ENCODE measurements at places on chromosomes 3 and 15.

DNA sequence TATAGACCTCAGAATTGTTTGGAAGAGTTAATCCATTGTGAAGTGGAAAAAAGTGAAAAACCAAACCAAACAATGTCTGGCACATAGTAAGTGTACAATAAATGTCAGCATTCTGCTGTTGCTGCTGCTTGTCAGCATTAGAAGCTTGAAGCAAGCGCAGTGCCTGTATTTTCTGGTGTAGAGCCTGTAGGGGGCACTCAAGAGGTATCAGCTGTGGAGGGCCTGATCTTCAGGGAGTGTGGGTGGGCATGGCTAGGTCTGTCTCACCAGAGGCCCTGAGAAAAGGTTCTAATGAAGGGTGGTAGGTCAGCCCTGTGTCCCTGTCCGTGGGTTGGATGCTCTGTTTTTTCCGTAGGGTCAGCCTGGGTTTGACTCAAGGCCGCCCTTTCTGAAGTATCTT lies 3.6 kb downstream of the ADAMTSL3 start:
- no peak for DNase-seq

GRCh38 chr3:129016720-129017483 lies 15.8 kb downstream of the EFCC1 start:
- no peak for DNase-seq

GRCh38 chr3:155745795-155746550 lies 1.1 kb upstream of the PLCH1 start:
- peak; percentile 54 for DNase-seq

- DNase-seq: no peak
Measured at GRCh38 chr3:33103480-33103879, 6.5 kb upstream of the GLB1 start.

DNA sequence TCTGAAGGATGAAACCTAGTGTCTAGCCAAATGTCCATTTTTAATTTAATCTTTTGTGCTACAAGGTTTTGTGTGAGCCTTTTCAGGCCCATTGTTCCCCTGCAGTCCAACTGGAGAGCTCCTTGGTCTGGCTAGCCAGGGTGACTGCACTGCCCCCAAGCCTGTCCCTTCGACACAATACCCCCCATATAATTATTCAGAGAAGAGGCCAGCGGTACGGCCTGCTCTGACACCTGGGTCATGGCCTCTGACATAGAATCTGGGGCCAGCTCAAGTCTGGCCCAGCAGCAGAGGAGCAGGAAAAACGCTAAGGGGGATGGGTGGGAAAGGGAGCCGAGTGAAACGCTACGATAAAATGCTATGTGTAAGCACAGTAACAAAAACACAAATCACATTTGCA lies 64.2 kb upstream of the PYGO1 start:
- no peak for DNase-seq

- no peak for DNase-seq
Measured at GRCh38 chr15:79724312-79724711, 172.5 kb downstream of the MTHFS start.

DNA sequence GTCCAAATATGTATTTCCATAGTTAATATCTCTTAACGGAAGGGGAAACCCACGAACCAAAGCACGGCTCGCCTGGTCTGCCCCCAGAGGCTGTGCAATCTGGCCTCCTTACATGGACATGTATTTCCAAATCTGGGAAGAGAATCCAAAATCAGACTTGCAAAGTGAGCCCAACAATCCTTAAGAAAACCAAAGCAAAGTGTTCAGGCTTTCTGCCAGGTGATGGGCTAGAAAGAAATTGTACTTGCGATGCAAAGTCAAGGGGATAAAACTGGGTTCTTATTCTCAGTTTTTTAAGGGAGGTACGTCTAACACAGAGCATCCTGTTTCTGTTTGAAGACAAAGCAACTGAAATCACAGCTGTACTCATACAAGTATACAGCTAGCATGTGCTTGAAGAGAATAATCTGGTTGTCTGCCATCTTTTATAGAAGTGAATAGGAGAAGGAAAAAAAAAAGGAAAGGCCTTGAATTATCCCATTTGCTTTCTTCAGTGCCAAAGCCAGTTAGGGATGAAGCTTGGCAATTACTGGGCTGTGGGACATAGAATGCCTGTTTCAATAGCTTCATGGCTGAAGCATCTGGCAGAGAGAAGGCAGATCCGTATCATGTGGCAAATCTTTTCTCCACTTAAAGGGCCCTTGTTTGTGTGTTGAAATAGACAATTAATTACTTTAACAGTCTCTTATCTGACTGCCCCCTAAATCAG lies 48.4 kb downstream of the LRIG1 start:
- DNase-seq: peak; percentile 81

DNA sequence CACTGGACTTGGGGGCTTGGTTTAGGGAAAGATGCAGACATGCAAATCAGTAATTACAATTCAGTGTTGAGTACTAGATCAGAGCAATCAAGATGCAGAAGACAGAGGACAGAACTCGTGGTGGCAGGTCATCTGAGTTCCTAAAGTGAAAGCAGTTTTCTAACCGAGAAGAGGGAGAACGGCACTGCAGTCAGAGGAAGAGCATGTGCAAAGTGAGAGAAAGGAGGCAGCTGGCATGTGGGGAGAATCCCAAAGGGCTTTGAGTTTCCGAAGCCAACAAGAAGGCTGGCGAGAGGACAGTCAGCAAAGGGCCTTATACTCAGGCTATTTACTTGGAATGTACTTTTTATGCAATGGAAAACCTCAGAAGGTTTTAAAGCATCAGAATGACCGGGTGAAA lies 87.0 kb downstream of the ANP32A start:
- DNase-seq: no peak

GRCh38 chr3:71112576-71112975 lies 471.0 kb downstream of the FOXP1 start:
- DNase-seq: no peak

DNA sequence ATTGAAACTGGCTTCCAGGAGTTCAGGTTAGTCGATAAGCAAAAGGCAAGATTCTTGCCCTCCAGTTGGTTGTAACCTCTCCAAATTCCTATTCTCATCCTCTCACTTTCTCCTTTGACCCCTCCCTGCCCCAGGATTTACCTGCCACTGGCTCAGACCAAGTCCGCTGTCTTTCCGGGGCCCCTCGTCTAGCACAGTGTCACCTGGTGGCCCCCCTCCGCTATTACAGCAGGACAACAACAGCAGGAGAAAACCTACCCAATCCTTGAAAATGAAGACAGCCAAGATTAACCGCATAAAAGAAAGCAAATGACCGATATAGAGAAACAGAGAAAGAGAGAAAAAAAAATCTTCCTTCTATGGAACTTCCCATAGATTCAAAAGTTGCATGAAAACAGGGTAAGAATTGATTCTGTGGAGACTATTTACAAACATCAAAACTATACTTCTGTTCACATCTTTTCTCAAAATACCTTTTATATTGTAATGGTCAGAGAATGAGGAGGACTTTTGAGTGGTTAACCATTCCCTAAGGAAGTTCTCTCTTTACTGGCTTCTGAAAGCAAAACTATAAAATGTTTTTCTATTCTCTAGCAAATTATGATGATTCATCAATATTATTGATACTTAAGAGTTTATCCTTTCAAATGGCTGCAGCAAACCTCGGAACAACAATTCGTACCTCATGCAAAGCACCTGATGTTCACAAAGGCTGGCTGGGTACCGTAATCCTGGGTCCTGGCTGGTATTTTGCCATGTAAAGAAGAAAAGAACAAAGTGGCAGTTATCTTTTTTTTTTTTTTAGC lies 10.0 kb upstream of the ST8SIA2 start:
- DNase-seq: no peak

All from NCI-H446 (cell line).